ENCODE measurements at places on chromosomes 5 and 9. TPM values are rescaled to one million over a fixed set of nuclear protein-coding genes. Genes with fewer than 3 reads are reported as not detected.

DNA sequence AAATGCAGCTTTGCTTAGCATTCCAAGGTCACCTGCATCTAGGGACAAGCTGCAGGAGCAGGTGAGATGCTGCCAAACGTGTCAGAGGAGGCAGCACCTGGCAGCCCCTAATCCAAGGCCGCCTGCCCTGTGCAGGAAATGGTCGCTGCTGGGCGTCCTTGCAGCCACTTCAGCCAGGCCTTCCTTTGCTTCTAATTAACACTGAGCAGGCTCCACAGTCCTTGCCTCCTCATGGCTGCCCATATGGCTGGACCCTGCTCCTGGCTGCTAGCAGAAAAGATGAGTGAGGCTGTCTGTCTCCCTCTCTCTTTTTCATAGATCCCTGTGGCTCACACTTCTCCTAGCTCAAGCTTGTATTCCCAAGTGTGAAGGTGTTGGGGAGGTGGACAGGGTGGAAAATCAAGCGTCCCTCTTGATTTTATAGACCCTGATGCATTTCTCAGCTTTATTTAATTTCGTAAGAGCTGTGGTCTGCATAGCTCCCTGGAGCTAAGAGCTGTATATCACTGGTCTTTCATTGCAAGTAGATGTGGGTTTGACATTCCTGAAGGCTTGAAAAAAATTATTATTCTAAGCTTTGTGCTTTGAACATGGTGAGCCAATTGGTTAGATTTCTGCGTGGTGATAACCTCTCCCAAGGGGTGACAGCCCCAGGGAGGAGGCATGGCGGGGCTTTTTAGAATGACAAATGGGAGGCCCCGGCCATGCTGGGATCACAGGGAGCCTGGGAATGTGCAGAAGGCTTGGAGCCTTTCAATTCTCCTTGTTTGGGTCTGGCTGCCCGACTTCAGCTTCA, 193.8 kb downstream of the SLIT3 start:
- no peak for DNase-seq

- DNase-seq, result no peak
Measured at GRCh38 chr9:93049491-93049890, 9.0 kb upstream of the SUSD3 start.

DNA sequence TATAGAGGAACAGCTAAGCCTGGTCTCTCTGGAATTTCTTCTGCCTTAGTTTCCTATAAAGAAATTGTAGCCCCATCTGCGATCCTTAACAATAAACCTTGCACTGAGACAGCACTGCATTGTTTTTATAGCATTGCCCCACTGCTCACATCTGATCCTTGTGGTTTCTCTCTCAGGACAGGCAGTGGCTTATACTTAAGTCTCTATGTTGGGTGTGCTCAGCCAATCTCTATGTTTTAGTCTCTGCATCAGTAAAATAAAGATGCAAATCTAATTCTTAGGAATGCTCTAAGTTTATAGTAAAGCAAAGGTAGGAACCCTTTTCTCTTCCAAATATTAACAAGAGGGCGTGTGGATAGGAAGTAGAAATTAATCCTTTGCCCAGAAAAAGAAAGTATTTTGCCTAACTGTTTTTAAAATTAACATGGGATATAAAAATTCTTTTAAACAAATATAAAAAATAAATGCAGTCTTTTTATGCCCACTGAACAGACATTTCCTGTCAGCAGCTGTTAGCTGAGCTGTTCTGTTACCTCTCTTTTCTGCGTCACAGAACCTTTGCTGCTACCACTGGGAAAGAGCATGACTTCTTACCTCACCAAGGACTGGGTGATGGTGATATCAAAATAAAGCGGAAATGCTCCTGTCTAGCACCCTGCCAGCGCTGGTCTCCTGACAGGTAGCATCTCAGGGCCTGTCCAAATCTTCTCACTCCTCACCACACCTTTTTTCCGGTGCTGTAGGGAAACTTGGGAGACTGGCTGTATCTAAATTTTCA, 29.5 kb downstream of the MRPS27 start:
- DNase-seq, result no peak

- DNase-seq, result no peak
Measured at GRCh38 chr5:148991566-148991965, 71.3 kb downstream of the SH3TC2 start.

DNA sequence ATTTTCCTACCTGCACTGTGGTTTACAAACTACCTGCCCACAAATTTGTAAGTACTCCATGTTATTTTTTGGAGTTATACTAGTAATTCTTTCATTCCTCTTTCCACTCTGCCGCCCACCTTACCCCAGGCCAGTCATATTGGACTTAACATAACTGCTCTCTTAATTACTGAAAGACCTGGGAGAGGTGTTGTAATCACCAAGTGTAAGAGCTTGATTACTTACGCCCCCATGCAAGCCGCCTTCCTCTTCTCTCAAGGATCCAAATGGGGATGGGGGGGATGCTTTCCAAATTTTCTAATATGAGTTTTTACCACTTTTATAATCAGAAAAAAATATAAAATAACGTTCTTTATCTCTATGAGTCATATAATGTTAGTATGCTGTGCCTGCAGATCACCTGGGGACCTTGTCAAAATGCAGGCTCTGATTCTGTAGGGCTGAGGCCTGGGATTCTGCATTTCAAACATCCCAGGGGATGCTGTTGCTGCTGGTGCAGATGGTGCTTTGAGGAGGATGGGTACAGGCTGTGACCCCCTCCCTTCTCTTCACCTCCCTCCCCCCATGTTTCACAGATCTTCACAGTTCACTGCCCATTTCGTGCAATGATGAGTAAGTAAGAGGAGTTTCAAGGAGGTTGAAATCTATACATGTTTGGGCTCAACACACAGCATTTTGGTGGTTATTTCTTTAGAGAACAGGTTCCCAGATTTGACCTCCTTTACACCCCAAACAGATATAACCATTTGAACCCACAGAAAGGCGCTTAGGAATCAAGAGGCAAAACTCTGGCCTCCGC, 87.3 kb downstream of the SEC61B start:
- DNase-seq, result no peak

DNA sequence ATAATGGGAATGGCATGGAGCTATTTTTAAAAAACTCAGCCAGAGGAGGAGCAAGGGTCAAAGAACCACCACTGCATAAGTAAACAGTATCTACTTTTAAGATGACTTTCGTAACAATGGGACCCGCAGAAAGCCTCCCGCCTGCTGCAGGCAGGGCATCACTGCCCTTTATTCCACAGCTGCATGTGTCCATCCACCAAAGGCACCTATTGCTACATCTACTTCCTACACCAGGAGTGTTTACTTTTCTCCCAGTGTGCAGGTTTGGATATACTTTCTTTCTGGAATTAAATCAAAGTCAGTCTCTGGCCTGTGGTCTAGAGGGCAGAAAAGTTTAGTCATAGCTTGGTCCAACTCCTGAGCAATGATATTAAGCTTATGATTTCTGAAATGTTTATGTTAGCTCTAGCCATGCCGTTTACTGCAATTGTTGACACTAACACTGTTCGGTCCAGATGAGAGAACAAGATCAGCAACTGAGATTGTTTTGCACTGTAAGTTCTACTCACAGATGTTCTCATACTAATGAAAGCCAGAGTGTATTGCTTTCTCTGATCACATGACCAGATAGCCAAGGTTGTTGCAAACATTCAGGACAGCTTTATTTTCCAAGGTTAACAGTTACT, 391.5 kb downstream of the FGF10 start:
- DNase-seq, result no peak

DNA sequence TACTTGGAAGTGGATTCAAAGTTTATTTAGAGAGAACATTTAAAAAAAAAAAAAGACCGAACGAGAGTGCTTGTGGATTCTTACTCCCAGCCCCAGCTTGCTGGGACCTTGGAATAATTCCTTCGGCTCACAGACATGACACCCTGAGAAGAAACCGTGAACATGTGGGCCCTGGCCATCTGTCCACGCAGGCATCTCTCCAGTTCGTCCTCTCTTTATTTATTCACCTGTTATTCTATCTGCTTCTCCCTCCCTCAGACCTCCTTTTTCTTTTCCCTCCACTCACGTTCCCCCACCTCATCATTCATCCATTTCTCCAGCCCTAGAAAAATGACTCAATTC, 93.7 kb upstream of the PHYKPL start:
- DNase-seq, result no peak

INSL6 gene
- total RNA-seq, result not detected

PLAC8L1 gene
- total RNA-seq, result 1.7 TPM

DNA sequence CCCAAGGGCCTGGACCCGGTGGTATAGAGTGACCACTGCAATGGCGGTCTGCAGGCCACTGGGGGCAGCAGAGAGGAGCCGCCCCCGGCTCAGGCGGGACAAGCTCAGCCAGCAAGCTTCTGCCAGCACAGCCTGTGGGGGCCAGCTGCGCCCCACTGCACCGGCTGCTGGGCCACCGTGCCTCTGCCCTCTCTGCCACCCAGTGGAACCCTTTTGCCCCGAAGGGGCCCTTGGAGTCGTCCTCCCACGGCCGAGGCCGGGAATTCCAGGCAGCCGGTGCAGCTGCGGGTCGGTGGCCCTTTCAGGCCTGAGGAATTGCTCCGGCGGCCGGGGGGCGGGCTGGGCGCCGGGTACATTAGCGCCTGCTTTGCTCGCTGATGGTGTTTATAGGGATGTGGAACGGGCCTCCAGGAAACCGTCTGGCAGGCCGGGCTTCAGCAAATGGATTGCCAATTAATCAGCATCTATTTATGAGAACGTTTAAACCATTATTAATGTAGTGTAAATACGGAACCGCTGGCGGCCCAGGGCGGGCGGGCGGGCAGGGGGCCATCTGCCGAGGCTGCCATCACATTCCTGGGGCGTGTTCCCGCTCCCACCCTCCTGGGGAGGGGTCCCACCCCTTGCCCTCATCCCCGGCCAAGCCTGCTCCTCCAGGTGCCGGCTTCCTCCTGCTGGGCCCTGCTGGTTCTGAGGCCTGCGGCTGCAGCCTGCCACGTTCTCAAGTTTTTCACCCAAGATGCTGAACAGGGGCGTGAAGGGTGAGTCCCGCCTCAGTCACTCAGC, 127.4 kb downstream of the BARX1 start:
- DNase-seq, result peak; percentile 74

- DNase-seq, result no peak
Measured at GRCh38 chr5:131514316-131515283, 120.4 kb downstream of the RAPGEF6 start.

LPAR1 gene
- total RNA-seq, result 139 TPM

PFN3 gene
- not detected for total RNA-seq

GRCh38 chr9:35842020-35842745, 13.2 kb downstream of the TMEM8B start:
- DNase-seq, result peak; percentile 30
